ENCODE measurements at places on chromosomes 5 and 9.
A peak's percentile ranks its signal among the peaks of the same experiment; 100 is the strongest.

- DNase-seq, result no peak
Measured at GRCh38 chr5:142777850-142778249, 7.7 kb downstream of the ARHGAP26 start.

DNA sequence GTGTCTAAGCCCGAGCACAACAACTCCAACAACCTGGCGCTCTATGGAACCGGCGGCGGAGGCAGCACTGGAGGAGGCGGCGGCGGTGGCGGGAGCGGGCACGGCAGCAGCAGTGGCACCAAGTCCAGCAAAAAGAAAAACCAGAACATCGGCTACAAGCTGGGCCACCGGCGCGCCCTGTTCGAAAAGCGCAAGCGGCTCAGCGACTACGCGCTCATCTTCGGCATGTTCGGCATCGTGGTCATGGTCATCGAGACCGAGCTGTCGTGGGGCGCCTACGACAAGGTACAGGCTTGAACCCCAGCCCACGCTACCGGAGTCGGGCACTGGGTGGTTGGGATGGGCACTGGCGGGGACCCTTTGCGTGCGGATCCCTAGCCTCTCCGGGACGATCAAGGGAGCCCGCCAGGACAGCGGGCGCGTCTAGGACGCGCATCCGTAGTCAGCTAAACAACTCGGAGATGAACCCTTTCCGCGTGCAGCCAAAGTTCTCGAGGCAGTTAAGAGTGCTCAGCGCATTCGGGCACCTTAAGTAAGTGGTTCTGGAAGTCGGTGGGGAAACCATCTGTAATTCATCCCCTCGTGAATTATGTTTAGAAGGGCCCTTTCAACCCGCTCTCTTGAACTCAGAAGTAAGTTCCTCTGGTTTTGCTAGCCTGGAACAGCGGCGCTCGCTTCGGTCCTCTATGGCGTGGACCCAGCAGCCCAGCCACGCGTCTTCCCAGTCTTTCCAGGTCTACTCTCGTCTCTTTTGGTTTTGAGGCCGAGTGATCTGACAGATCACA is 1.3 kb downstream of the KCNN2 start:
- no peak for DNase-seq

- peak; percentile 67 for DNase-seq
Measured at GRCh38 chr5:40428126-40428525, 251.6 kb upstream of the PTGER4 start.

GRCh38 chr5:97149709-97150108 is 7.3 kb upstream of the LIX1 start:
- DNase-seq, result no peak

- no peak for DNase-seq
Measured at GRCh38 chr9:135505406-135506187, 5.1 kb downstream of the MRPS2 start.
